ENCODE measurements at places on chromosomes 1 and 21.

DNA sequence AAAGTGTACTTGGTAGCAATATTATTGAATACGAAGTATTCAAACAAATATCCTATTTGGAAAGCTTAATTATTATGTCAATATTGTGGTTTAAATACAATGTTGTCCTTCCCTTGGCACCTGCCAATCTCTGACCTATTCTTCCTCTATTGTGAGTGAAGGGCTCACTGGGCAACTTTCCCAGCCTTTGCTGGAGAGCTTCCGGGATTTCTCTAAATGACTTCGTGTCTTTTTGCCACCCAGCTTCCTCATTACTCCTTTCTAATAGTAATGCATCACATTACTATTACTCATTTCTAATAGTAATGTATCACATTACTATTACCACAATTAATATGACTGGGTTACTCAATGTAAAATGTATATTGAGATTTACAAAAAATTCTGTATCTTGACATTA is 880.6 kb downstream of the BRINP3 start:
- DNase-seq, result no peak

DNA sequence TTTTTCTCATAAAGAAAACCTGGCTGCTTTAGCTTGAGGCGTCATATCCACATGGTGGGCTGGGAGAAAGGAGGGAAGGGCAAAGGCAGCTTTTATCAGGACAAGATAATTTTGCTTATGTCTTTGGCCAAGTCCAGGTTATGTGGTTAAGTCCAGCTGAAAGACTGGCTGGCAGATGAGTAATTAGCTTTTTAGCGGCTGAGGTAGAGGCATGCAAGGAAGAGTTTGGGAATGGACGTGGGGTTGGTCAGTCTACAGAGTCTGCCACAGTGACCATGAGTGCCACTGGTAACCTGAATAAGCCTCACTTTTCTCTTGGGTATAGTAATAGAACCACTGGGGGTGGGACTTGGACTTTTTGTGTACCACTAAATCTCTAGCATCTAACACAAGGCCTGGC is 39.8 kb downstream of the NEK7 start:
- DNase-seq, result no peak

DNA sequence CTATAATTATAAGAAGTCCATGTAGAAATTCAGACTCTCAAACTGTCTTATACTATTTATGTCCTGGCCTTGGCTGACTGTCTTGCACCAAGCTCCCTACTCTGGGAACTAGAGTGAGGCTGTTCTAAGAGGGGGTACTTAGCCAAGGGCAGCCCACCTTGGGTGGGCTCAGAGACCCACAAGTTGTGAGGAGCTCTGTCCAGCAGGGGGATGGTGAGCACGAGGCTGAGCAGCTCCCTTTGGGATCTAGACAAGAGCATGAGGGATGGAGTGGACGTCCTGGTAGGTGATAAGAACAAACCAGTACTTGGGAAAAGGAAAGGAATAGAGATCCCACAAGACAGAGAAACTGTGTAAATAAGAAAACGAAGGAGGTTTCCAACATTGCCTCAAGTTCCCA is 127.1 kb upstream of the SLC44A3 start:
- no peak for DNase-seq

- no peak for DNase-seq
These were observed 131.4 kb downstream of the HS2ST1 start for GRCh38 chr1:87045761-87046304.

GRCh38 chr1:245654460-245655050 is 499.8 kb downstream of the KIF26B start:
- DNase-seq, result no peak

DNA sequence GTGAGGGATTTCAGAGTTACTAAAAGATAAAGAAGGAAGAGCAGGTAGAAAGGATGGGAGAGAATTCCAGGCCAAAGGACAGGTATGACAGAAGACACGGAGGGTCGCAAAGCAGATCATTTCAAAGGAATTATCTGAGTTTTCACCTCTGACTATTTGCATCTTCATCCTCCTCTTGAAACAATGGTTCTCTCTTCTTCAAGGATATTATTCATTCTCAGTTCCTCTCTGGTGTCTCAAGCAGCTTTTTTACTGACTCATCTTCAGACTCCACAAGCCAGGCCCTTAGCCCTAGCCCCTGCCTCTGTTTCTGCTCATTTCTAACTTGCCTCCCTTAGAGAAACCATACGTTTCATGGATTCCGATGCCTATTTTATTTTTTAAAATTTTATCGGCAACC is 15.0 kb downstream of the DDX59 start:
- DNase-seq, result no peak

DNA sequence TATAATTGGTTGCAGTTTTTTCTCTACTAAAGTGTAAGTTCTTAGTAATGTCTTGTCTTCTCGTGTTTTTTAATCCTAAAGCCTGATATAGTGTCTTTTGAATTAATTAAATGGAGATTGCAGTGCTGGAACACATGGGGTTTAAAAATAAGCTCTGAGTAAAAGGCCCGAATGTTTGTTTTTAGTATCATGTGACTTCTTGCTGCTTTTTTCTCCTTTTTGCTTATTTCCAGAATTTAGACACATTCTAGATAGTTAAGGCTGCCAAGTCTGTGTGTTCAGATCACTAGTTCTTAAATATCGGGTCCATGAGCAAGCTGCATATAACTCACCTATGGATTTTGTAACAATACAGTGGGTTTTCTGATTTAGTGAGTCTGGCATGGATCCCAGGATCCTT is 27.5 kb downstream of the KCTD3 start:
- DNase-seq, result no peak

- no peak for DNase-seq
These were observed 96.6 kb upstream of the HNRNPU start for GRCh38 chr1:244960904-244961303.
